Suppressor macrophage treated with lipopolysaccharide for 4 hours (primary cell): ENCODE measurements at places on chromosomes 2 and 18.

GRCh38 chr2:2806711-2807110 is 475.6 kb upstream of the MYT1L start:
- no peak for DNase-seq

GRCh38 chr2:23456881-23457760 is 72.1 kb downstream of the KLHL29 start:
- no peak for DNase-seq

- DNase-seq: no peak
Observed at GRCh38 chr18:77073336-77074093, 59.1 kb downstream of the MBP start.

- DNase-seq: no peak
Observed at GRCh38 chr2:219728991-219729487, 101.6 kb downstream of the SLC4A3 start.

DNA sequence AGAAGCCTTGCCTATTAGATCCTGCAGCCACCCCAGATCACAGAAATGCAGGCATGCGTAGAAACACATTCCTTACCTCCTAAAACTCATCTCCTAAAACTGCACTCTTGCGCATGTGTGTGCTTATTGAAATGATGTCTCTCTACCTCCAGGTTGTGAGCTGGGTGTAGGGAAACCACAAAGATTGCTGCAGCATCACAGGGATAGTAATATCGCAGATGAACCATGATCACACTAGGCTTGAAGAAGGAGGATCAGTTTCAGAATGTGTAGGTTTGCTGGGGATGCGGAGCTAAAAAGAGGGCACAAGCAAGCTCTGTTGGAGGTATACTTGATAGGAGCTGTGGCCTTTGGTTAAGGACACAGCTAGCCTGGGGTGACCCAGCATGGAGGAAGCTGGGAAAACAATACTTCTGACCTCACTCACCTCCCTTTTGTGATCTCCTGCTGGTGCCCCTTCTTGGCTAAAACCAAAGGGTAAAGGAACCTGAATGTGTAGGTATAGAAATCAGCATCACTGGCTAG is 118.8 kb downstream of the SETBP1 start:
- DNase-seq: no peak

DNA sequence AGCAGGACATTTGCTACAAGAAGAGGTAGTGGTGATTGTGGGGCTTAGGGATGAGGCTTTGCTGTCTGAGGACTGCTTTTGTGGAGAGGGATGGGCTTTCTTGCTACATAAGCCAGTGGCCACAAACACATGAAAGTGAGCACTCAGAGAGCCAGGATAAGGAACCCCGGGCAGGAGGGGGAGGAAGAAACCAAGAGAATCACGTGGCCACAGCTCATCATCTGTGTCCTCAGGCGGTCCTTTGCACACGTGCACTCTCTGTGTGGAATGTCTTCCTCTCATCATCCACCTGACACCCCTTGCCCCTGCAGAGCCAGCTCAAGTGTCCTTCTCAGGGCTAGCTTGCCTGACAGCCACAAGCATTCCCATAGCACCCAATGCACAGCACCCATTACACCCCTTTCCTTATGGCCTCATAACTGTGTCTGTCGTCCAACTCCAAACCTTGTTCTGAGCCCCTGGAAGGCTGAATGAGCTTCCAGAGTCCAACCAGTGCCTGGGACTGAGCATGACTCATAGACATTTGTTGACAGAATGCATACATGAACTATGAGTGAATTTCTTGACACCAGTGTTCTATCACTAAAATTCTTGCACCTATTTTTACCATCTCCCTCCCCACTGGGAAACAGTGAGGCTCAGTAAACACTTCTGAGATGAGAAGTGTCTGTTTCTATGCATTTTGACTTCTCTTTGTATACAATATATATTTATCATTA is 398.3 kb downstream of the ALK start:
- peak; percentile 34 for DNase-seq

DNA sequence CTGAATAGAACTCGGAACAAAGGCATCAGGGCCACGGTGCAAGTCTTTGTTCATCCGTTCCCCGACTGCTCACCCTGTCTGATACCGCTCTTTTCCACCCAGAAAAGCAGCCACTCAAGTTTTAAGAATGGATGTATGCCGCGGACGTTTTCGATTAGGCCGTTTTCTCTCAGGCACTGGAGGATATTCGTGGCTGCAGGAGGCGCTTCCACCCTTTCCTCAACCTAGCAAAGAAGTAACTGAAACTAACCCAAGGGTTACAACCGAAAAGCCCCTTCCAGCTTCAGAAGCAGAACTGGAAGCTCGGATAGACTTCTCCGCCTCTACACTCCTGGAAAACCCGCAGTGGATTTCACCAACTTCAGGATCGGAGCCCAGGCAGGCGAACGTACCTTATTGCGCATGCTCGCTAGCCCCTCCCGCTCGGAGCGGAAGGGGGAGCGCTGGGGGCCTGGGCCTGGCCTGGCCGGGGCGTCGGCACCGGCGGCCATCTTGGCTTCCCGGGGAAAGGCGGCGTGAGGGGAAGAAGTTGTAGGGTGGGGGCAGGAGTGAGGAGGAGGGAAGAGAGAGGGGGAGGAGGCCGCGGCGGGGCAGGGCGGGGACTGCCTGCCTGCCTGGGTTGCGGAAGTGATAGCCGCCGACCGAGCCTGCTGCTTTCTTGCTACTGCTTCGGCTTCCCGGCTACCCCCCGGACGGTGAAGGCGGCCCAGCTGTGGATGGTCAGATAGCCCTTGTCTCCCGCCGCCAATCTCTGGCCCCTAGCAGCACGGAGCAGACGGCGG is at the start of gene ACTR3:
TSS of gene ACTR3 (plus strand) at position 619 of the 782 bp plus-strand sequence. CDS start 191 bp downstream, outside the sequence.
- peak; percentile 100 for DNase-seq

- peak; percentile 10 for DNase-seq
Observed at GRCh38 chr18:12516049-12516630, 108.4 kb downstream of the PRELID3A start.

DNA sequence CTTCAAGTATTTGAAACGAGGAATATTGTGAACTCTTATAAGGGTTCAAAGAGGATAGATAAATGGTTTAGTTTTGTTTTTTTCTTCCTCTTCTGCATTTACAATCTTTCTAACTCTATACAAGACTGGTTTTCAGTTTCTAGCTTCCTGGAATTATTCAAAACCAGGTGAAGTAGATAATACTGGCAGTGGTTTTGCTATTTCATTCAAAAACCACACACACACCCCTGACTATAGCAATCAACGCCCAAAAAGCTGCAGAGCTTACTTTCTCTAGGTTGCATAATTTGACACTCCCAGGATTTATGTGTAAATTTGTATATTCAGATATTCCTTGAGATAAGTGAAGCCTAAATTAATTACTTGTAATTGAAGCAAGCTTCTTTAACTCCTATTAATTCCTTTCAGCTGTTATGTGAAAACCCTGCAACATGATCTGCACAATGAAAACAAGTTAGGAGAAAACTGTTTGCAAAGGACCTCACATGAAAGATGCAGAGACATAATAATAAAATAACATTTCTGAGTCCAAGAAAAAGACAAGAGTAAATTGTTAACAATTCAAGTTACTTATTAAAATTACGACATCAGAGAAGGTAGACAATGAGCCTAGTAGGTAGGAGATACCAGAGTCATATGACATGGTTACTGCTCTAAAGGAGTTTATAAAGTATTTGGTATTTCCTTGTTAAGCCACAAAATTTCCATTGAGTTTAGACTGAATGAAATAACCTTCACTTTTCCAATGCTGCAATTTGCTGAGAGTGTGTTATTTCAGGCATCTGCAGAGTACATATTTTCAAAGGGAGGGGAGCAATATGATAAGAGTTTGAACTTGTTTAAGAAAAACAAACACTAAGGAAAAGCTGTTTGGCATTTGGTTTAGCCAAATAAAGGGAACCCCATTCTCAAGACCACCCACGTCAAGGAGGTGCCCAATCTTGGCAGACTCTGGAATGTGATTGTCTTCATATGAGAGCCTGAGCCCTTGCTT is 1.6 kb upstream of the NFE2L2 start:
- no peak for DNase-seq

GRCh38 chr18:32968248-32968647 is 195.4 kb upstream of the KLHL14 start:
- DNase-seq: no peak

- no peak for DNase-seq
Observed at GRCh38 chr2:30958193-30958917, 151.1 kb upstream of the CAPN13 start.

DNA sequence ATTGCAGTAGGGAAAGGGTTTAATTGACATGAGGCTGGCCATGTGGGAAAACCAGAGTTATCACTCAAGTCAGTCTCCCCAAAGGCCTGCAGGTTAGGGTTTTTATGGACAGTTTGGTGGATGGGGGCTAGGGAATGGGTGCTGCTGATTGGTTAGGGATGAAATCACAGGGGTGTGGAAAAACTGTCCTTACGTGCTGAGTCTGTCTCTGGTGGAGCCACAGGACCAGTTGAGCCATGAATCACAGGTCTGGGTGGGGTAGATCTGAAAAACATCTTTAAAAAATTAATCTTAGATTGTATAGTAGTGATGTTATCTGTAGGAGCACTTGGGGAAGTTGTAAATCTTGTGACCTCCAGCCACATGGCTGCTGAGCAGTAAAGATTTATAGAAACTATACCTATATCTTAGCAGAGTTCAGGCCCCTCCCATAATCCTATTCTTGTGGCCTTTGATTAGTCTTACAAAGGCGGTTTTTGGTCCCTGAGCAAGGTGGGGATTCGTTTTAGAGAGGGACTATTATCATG is 139.6 kb downstream of the COMMD1 start:
- DNase-seq: no peak

GRCh38 chr2:241503776-241504392 is 4.5 kb downstream of the STK25 start:
- no peak for DNase-seq

DNA sequence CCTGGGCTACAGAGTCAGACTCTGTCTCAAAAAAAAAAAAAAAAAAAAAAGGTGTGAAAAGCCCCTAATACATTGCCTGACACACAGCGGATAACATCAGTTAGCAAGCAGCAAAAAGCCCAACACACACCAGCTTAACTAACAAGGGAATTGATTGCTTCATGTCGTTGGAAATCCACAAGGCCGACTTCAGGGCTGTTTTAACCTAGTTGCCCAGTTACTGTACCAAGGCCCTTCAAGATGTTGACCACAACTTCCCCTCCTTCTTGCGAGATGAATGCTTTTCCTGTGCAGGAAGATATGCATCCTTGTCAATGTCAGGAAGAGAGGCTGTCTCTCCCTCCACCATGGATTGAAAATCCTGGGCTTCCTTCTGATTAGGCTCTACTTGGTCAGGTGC is 202.9 kb downstream of the MIB1 start:
- DNase-seq: no peak

- no peak for DNase-seq
Observed at GRCh38 chr2:71610671-71611070, 157.3 kb downstream of the DYSF start.

- no peak for DNase-seq
Observed at GRCh38 chr2:201219328-201220096, 36.6 kb downstream of the CASP10 start.

DNA sequence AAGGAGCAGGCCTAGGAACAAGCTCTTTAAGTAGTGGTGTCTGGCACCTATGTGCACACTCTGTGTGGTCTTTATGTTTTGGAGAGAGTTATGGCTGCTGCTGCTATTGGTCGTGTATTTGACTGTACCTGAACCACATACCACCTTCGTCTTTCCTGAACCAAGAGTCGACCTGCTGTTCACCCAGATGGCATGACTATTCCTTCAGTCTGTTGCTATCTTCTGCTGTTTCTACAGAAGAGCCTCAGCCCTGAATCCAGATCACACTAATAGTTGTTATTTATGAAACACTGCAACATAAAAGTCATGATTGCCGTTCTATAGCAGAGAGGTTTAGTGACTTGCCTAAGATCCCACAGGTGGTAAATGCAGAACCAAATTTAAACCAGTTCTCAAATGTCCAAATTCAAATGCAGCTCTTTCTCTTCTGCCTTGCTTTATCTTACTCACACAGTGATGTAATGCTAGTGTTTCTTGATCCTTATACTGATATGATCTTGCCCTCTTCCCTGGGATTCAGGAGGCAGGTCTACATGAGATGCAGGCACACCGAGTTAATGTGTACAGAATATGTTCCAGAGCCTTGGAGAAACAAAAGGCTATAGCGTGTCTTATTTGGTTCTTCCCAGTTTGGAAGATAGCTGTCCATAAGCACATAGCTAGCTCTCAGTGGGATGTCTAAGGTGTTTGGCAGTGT is 122.1 kb upstream of the FOSL2 start:
- DNase-seq: no peak

DNA sequence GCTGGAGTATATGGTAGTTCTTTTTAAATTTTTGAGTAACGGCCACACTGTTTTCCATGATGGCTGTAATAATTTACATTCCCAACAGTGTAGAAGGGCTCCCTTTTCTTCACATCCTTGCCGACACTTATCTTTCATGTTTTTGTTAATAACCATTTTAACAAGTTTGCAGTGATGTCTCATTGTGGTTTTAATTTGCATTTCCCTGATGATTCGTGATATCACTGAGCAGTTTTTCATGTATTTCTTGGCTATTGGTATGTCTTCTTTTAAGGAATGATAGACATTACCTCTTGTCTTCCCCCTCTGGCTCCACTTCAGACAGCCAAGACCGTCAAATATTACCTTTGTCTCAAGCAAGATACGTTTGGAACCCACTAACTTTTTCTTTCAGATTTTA is 371.1 kb upstream of the NRP2 start:
- no peak for DNase-seq
